Ascending aorta (tissue), 2 donors: ENCODE measurements at places on chromosomes 6 and 20.

GRCh38 chr20:48374991-48375595 lies 452.7 kb downstream of the PREX1 start:
- H3K27ac ChIP-seq = no peak overlapping the region
- H3K4me3 ChIP-seq = no peak overlapping the region

GRCh38 chr6:69953491-69953890 lies 87.1 kb downstream of the COL19A1 start:
- no peak for DNase-seq
- no peak overlapping the region for H3K4me3 ChIP-seq
- no peak overlapping the region for H3K27ac ChIP-seq
- no peaks in the 10 kb centered on the region for H3K27me3 ChIP-seq
- H3K4me1 ChIP-seq = no peaks in the 10 kb centered on the region
- H3K36me3 ChIP-seq = no peaks in the 10 kb centered on the region

DNA sequence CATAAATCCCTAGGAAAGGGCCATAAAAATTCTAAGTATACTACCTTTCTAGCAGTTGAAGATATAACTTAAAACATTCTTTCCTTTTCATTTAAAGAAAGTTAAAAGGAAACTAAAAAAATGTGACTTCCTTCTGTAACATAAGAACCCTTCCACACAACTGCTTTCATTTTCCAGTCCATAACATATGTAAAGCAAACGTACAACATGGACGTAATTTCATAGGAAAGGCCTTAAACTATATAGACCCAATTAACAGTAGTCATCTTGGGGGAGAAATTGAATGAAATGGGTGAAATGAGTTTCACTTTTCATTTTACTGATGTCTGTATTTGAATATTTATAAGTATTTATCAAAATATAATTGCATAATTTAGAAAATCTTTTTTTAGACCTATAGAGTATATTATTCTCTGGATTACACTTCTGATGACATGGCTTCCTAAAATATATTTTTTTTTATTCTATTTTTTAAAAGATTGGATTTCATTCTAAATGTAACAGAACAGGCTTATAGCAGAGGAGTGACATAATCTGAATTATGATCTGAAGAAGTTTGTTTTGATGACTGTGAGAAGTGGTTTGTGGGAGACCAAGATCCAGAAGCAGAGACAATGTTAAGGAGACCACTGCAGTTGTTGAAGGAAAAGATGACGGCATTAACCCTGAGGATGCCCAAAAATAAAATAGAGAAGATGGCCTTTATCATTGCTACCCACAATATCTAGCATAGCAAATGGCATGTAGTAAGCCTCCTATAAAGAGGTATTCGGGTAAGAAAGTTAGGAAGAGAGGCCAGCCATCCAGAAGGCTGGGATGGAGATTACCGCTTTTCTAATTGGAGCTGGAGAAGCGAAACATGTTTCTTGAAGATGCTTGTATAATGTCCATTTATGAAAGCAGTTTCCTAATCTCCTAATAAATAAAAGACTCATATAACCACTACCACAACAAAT lies 260.4 kb downstream of the PTPRK start:
- H3K36me3 ChIP-seq = no peaks in the 10 kb centered on the region
- H3K4me3 ChIP-seq = no peak overlapping the region
- H3K27me3 ChIP-seq = no peaks in the 10 kb centered on the region
- no peaks in the 10 kb centered on the region for H3K4me1 ChIP-seq

GRCh38 chr6:20704325-20705025 lies 170.2 kb downstream of the CDKAL1 start:
- H3K27me3 ChIP-seq = no peaks in the 10 kb centered on the region
- no peaks in the 10 kb centered on the region for H3K4me1 ChIP-seq
- no peak overlapping the region for H3K27ac ChIP-seq
- H3K4me3 ChIP-seq = no peak overlapping the region
- H3K36me3 ChIP-seq = no peaks in the 10 kb centered on the region

- H3K27me3 ChIP-seq = no peaks in the 10 kb centered on the region
- no peak overlapping the region for H3K4me3 ChIP-seq
- H3K36me3 ChIP-seq = no peaks in the 10 kb centered on the region
- no peaks in the 10 kb centered on the region for H3K4me1 ChIP-seq
- no peak overlapping the region for H3K27ac ChIP-seq
These were observed 149.5 kb downstream of the BFSP1 start for GRCh38 chr20:17381724-17382123.

DNA sequence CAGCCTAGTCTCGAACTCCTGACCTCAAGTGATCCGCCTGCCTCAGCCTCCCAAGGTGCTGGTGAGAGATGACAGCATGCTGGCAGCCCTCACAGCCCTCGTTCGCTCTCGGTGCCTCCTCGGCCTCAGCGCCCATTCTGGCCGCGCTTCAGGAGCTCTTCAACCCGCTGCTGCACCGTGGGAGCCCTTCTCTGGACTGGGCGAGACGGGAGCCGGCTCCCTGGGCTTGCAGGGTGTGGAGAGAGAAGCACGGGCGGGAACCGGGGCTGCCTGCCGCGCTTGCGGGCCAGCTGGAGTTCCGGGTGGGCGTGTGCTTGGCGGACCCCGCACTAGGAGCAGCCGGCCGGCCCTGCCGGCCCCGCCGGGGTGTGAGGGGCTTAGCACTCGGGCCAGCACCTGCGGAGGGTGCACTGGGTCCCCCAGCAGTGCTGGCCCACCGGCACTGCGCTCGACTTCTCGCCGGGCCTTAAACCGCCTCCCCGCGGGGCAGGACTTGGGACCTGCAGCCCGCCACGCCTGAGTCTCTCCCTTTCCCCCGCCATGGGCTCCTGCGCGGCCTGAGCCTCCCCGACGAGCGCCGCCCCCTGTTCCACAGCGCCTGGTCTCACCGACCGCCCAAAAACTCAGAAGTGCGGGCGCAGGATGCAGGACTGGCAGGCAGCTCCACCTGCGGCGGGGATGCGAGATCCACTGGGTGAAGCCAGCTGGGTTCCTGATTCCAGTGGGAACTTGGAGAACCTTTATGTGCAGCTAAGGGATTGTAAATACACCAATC lies 31.5 kb upstream of the RANBP9 start:
- no peak overlapping the region for H3K4me3 ChIP-seq
- H3K36me3 ChIP-seq = no peaks in the 10 kb centered on the region
- peak; percentile 62 for DNase-seq
- no peak overlapping the region for H3K27ac ChIP-seq

DNA sequence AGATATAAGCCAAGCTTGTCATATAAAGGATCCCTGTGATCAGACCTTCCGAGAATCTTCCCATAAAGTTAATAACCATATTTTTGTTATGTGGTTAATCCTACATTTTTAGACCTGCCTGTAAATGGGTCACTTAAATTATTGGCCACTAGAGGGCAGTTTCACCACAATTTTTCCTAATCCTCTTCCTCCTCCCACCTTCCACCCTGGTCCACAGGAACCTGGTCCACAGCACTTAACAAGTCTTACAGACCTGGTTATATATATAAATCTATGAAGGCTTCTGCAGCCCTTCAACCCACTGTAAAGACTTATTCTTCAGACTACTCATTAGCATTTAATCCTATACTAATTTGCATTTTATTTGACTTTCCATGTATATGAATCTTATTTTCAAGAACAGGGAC lies 28.3 kb downstream of the MRS2 start:
- H3K4me1 ChIP-seq = no peaks in the 10 kb centered on the region
- peaks cover 13% of the 10 kb centered on the region for H3K36me3 ChIP-seq
- DNase-seq = no peak
- H3K4me3 ChIP-seq = no peak overlapping the region
- no peaks in the 10 kb centered on the region for H3K27me3 ChIP-seq

DNA sequence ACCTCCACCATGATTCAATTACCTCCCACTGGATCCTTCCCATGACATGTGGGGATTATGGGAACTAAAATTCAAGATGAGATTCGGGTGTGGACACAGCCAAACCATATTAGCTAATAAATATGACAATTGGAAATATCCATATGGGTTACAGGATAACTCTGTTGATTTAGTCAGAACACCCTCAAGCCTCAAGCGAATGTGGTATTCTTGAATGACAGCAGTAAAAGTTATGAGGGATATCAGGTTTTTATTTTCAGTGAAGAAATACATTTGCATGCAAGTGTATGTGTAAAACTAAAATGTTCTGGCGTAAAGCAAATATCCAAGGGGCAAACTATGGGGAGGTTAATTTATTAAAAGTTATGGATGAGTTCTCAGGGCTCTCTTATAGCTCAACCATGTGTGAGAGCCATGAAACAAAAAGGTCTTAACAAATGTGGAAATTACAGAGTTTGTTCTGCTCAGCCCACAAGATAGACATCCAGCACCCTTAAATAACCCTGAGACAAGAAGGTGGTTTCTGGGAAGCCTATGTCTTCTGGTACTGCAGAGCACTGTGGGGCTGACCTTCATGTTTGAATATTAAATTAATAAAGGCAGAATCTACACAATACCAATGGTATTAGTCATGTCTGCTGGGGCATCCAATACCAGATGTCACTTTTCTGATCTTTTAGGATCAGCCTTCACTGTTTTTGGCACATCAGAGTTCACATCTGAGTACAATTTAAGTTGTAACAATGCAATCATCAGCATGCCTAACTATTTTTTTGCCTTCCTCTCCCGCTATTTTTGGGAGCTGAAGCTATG lies 370.5 kb upstream of the RSPO3 start:
- no peak for DNase-seq
- no peaks in the 10 kb centered on the region for H3K4me1 ChIP-seq
- H3K27ac ChIP-seq = no peak overlapping the region
- H3K27me3 ChIP-seq = no peaks in the 10 kb centered on the region
- no peaks in the 10 kb centered on the region for H3K36me3 ChIP-seq

DNA sequence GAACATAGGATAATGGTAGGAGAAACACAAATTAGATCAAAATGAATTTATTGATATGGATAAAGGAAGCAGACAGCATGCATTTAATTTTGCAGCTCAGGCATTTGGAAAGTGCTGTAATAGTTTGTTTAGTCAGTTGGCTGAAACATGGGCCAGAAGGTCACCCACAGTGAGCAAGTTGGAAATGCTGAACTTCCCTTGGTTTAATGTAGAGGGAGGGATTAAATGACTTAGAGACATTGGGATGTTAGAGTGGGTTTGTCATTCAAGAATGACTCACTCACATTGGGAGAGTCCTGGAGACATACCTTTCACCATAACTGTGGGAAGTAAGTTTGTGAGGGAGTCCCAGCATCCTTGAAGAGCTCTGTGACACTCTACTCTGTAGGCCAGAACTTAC lies 231.5 kb upstream of the PLCB4 start:
- H3K27ac ChIP-seq = no peak overlapping the region
- no peaks in the 10 kb centered on the region for H3K4me1 ChIP-seq
- no peak for DNase-seq
- H3K36me3 ChIP-seq = no peaks in the 10 kb centered on the region
- no peaks in the 10 kb centered on the region for H3K27me3 ChIP-seq
- H3K4me3 ChIP-seq = no peak overlapping the region

DNA sequence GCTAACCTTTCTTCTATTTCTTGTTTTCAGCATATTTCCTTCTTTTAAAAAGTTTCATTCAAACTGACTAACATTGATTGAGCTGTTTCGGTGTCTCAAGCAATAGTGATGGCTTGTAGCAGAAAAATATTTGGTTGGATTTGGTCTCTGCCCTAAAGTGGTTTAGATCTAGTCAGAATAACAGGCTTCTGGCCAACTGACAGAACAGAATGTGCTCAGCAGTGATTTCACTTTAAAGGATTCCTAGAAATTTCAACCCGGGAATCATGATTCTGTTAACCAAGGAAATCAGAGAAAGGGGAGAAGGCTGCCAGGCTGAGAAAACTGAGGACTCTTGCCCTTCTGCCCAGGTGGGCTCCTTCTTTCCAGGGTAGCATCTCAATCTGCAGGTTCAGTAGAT lies 16.6 kb upstream of the GSTA1 start:
- no peaks in the 10 kb centered on the region for H3K36me3 ChIP-seq
- H3K27ac ChIP-seq = no peak overlapping the region
- no peak overlapping the region for H3K4me3 ChIP-seq
- no peaks in the 10 kb centered on the region for H3K27me3 ChIP-seq
- no peaks in the 10 kb centered on the region for H3K4me1 ChIP-seq

DNA sequence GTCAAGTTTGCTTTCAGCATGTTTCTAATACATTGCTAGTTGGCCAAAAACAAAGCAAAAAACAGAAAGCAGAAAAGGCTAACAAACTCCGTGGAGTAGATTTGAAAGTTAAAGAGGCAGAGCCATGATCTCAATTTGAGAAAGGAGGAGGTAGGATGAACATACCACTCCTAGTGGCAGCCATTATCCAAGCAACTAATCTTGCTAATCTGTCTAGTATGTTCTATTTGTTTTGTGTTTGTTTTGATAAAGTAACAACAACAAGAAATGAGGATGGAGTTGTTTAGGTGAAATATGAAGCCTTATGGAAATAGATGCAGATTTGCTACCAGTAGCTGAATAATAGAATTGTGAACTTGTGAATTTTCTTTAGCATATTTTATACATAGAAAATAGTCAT lies 295.5 kb upstream of the PRDM1 start:
- H3K4me1 ChIP-seq = no peaks in the 10 kb centered on the region
- DNase-seq = no peak
- H3K36me3 ChIP-seq = no peaks in the 10 kb centered on the region
- H3K4me3 ChIP-seq = no peak overlapping the region
- H3K27ac ChIP-seq = no peak overlapping the region
- H3K27me3 ChIP-seq = no peaks in the 10 kb centered on the region

GRCh38 chr6:160252073-160252813 lies 6.4 kb downstream of the SLC22A2 start:
- no peaks in the 10 kb centered on the region for H3K27me3 ChIP-seq
- H3K4me3 ChIP-seq = no peak overlapping the region
- no peak overlapping the region for H3K27ac ChIP-seq
- peaks cover 4% of the 10 kb centered on the region for H3K4me1 ChIP-seq
- H3K36me3 ChIP-seq = no peaks in the 10 kb centered on the region

DNA sequence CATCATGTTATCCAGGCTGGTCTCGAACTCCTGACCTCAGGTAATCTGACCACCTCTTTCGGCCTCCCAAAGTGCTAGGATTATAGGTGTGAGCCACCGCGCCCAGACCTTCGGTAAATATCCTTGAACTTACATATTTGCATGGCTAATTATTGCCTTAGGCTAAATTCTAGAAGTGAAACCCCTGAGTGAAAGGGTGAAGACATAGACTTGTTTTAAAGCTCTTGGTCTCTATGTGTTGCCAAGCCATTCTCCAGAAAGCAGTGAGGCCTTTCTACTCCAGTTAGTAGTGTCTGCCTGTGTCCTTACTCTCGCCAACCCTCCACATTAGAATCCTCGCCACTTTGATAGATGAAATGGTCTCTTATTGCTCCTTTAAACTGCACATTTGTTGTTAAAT lies 2.6 kb upstream of the NOTCH4 start:
- no peak overlapping the region for H3K4me3 ChIP-seq
- H3K27me3 ChIP-seq = no peaks in the 10 kb centered on the region
- no peak for DNase-seq
- no peaks in the 10 kb centered on the region for H3K36me3 ChIP-seq
- H3K27ac ChIP-seq = no peak overlapping the region
- H3K4me1 ChIP-seq = no peaks in the 10 kb centered on the region

DNA sequence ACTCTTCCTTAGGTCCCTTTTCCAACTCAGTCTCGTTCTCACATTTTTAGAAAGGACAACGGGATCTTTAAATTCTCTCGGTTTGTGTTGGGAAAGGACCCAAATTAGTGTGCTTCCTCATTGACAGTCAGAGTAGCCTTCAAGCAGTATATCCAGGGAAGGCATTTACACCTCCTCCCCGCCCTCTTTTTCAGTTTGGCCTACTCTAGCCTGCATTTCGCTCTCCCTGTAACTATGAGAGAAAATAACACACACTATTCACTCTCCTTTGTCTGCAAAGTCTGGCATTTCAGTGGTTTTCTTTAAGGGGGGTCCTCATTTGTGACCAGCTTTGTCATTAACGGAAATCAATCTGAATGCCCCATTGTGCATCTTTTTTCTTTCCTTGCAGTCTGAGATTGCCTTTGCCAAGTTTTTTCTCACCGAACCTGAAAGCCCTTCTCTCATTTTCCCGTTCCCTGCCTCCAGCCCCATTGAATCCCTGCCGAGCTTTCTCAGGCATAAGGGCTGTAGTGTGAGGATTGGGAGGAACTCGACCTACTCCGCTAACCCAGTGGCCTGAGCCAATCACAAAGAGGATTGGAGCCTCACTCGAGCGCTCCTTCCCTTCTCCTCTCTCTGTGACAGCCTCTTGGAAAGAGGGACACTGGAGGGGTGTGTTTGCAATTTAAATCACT lies 393 bp upstream of the FABP7 start:
- H3K4me3 ChIP-seq = no peak overlapping the region
- H3K27me3 ChIP-seq = no peaks in the 10 kb centered on the region
